ENCODE measurements at places on chromosomes 3 and 15. TPM values are rescaled to one million over a fixed set of nuclear protein-coding genes. Genes with fewer than 3 reads are reported as not detected.

GRCh38 chr3:40054568-40055222 lies 245.3 kb downstream of the MYRIP start:
- DNase-seq = no peak

DNA sequence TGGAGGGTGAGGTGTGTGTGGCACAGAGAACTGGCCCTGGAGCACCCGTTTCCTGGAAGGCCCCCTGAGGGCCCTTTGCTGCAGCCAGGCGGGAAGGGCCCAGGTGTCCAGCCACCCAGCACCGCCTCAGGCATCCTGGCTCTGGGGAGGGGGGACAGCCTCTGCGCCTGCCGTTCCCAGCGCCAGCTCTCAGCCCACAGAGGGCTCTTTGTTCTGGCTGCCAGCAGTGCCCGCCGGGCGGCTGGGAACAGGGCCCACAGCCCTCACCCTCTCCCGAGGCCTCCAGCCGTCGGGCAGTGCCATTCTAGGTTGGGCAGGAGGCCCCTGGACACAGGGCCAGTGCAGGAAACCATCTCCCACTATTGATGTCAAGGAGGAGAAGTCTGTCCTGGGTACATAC lies 8.3 kb downstream of the SLC38A3 start:
- DNase-seq = no peak

ISG20 gene
- total RNA-seq = 7.7 TPM

DNA sequence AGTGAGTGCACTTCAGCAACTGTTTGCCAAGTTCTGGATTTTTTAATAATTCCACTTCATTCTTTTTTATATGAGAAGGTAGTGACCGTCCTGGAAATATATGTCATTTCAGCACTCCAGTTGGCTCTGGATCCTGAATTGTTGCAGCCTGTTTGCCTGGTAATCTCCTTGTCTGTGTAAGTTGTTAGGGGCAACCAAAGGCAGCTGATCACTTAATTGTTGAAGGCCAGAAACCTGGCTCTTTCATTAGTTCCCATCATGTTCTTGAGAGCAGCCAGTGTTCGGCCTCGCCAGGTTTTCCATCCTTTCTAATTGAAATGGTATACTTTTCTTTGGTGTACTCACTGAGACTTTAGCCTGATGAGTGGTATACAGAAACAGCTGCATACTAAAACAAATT lies 168.6 kb downstream of the SOX2 start:
- DNase-seq = no peak

DNA sequence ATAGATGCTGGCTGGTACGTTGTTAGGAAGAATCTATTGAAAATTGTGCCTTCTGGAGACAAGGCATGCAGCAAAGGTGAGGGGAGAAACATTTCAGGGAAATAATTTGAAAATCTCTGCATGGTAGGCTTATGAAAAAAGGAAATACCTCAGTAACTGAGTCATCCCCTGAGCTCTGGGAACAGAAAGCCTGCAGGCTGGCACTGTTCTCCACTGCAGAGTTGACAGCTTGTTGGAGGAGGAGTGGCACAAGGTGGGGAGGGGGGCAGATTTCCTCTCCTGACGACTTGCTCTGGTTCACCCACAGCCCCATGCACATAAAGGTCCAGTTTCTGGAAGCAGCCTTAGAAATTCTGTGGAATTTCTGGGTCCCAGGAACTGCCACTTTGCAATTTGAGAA lies 179.4 kb downstream of the ABHD5 start:
- peak; percentile 82 for DNase-seq

DNA sequence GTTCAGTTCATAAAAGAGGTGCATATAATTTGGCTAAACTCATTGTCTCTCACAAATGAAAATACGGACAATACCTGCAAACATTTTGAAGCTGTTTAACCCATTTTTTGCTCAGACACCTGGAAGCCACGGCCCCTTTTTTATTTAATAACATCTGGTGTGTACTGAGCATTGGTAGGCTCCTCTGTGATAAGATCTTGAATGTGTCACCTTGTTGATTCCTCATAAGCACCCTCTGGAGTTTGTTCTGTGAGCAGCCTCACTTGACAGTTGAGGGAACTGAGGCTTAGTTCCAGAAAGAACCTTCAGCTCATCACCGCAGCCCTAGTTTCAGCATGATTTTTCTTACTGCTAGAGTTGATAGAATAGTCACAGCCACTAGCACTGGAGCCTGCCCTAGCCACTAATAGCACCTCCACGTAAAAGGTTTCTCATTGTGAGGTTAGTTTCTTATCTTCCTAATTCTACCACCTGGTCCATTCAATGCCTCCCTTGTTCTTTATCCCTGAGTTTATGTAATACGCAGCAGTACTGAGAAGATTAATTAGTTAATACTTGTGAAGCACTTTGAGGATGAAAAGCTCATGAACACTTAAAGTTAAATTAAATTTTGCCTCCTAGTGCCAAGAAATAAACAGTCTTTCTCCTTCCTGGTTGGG lies 71.9 kb downstream of the ITPR1 start:
- no peak for DNase-seq
